ENCODE measurements at places on chromosomes 11 and 22.

- DNase-seq: no peak
Observed at GRCh38 chr22:37752189-37753087, 55.3 kb upstream of the GCAT start.

DNA sequence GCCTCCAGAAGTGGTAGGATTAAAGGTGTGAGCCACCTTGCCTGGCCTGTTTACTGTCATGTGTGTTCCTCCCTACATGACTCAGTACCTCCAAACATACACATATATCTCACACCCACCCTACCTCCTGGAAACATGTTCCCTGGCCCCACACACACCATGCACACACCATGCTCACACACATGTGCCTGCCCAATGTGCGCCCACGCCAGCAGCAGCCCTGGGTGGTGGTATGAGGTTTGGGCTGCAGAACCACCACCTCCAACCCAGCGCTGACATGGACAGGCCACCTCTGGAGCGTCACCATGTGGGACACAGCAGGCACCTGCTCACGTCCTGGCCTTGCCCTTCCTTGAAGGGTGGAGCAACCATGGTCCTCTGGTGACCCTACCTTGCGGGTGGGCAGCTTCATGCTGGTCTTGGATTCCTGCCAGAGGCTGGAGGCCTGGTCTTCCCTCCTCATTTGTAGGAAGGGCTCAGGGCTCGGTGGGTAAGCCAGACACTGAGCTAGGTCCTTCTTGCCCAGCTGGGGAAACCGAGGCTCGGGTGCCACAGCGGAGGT is 37.9 kb downstream of the KIAA1671 start:
- DNase-seq: no peak

GRCh38 chr11:1568441-1568911 is 3.6 kb downstream of the DUSP8 start:
- no peak for DNase-seq

GRCh38 chr22:20641198-20641892 is 132.6 kb upstream of the SERPIND1 start:
- no peak for DNase-seq

DNA sequence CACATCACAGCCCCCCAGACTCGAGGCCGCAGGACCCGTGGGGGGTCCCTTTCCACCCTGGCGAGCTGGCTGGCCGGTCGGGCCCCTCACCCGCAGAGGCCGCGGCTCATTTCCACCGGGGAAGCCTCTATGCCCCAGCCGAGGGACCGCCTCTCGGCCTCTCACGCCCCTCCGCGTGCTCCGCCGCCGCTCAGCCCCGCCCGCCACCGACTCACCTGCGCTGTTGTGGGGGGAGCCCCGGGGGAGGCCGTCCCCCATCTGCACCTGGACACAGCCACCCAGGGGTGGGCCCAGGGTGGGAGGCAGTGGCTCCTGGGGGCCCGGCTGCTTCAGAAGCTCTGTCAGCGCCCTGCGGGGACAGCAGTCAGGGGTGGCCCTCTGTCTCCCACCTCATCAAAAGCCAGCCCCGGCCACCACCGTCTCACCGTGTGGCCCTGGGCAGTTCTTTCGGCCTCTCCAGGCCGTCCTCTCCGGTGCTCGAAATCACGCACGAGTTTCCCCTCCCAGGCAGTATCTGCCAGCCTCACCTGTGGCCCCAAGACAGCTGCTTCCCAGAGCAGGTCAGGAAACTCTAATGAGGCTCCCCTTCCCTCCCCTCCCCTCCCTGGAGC is 3.8 kb downstream of the SHISA8 start:
- no peak for DNase-seq

- no peak for DNase-seq
Observed at GRCh38 chr22:47131632-47132427, 369.4 kb downstream of the TBC1D22A start.

DNA sequence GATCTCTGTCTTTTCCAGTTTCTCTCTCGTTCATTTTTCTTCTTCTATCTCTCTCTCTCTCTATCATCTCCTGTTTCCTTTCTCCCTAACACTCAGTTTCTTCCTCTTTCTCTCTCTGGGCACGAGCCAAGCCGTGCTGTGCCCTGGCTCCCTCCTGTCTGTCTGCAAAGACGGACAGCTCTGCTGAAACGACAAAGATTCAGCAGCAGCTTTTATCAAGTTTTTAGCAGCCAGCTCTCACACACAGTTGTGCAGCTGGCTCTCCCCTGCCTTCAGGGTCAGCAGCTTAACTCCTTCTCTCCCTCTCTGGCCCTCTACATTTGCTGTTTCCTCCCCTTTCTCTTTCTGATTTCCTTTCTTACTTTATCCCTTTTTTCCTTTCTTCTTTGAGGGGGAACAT is 352.0 kb upstream of the MPPED2 start:
- DNase-seq: no peak

DNA sequence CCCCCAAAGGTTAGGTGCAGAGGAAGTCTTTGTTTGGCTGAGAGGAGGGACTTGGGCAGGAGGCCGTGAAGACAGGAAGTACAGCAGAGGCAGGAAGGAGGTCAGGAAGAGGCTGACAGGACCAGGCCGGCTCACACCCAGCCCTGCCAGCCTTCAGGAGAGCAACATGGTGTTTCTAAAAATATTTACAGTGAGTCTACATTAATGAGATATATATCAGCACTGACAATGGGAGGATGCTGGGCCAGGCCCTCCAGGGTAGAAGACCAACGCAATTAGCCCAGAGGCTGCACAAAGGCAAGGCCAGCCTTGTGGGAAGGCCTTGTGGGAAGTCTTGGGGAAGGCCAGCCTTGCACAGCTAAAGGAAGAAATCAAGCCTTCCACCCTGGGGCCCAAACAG is 7.9 kb upstream of the APLNR start:
- no peak for DNase-seq

GRCh38 chr11:123559523-123559955 is 94.9 kb downstream of the SCN3B start:
- DNase-seq: no peak

DNA sequence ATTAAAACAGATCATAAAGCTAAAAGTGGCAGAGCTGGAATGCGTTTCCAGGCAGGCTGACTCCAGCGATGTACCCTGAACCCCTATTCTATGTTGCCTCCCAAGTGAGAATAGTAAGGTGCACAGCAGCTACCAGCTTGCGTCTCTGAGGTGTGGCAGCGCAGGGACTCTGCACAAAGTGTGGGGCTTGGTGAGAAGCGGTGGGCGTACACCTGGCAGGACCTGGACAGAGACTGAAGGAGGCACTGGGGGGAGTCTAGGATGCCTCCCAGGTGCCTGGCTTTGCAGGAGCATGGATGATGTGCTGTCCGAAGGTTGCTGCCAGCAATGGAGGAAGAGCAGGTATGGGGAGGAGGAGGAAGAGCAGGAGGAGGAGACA is 42.9 kb downstream of the AMPD3 start:
- DNase-seq: no peak

GRCh38 chr22:30609260-30610185 is 2.5 kb downstream of the TCN2 start:
- DNase-seq: no peak

DNA sequence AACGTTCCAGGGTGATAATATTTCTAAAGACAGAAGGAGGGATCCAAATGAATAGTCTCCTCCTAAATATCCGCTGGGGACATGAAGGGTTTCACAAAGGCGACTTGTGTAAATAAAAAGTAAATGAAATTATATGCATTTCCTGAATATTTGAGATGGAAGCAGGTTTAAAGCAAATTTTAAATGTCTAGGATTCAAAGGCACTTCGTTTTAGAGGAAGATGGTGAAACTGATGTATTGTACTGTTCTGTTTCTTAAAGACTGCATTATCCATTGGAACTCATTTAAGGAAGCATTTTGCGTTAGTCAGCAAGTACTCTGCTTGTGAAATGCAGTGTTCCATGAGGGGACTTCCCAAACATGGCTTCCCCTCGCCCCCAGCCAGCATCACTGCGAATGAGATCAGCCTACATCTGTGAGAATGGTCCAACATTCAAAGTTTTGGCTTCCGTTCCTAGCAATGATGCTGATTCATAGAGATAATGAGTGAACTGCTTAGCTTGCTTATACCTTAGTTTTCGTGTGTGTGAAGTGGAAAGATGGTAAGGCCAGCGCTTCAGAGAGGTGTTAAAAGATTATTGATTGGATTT is 1.5 kb downstream of the RAB39A start:
- no peak for DNase-seq

DNA sequence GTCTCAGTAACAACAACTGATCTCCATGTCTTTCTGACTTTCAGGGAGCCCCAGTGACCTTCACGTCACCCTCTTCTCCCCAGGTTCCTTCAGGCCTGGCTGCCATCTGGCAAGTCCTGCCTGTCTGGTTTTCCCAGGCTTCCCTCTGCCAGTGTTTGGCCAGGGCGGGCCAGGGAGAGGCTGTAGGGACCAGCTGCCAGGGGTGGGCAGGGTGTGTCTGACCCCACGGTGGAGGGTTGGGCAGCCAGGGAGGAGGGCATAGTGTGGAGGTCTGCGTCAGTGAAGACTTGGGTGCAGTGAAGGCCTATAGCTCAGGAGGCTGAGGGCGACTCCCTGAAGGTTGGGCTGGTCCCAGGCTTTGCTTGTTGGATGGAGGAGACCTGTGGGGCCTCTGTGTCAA is 11.9 kb upstream of the MRGPRX2 start:
- DNase-seq: no peak
